Posterior vena cava (tissue), 2 donors: ENCODE measurements at places on chromosomes 5 and 9. TPM values are rescaled to one million over a fixed set of nuclear protein-coding genes. Genes with fewer than 3 reads are reported as not detected.

Gene FOXD4L6
- total RNA-seq: not detected

DNA sequence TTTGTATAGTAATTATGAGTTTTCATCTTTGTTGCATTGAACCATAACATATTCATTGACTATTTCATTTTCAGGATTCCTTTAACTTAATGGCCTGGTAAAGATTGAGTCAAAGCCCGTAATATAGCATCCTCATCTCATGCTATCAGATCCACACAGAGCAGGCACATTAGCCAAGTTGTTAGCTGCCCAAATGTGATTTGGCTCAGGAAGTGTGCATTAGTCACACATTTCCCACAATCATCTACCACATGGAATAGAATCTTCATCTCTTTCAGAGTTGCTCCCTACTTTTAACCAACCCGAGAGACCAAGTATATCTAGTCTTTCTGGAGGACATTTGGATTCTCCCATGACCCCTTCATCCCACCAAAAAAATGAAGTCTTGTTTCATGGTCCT lies 481.0 kb upstream of the PTGER4 start:
- no peak for DNase-seq

DNA sequence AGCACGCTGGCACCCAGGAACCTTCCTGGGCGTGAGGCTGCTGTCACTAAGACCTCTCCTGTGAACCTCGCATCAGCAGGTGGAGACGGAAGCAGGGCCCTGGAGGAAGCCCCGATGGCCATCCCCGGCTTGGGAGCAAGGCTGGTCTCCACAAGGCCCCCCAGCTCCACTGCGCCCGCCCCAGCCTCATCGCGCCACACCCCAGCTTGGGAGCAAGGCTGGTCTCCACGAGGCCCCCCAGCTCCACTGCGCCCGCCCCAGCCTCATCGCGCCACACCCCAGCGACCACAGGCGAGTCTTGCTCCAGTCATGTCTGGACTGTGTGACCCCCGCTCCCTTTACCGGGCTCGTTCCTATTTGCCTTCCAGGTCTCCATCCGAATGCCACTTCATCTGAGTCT lies 11.0 kb downstream of the QSOX2 start:
- no peak for DNase-seq

DNA sequence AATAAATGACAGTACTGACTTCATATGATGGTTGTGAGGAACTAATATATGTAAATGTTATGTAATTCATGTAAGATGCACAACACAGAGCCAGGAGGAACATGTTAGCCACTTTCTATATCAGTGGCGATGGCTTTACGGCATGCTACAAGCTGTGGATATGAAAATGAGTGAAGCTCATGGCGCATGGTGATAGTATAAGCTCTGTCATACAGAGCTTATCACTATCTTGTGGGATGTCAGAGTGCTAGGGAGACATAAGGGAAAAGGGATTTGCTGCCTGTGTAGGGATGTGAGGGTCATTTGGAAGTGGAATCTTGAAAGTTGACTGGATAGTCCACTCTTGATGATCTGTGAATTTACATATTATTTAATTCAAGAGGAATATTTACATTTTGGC lies 13.6 kb downstream of the CPEB4 start:
- no peak for DNase-seq

DNA sequence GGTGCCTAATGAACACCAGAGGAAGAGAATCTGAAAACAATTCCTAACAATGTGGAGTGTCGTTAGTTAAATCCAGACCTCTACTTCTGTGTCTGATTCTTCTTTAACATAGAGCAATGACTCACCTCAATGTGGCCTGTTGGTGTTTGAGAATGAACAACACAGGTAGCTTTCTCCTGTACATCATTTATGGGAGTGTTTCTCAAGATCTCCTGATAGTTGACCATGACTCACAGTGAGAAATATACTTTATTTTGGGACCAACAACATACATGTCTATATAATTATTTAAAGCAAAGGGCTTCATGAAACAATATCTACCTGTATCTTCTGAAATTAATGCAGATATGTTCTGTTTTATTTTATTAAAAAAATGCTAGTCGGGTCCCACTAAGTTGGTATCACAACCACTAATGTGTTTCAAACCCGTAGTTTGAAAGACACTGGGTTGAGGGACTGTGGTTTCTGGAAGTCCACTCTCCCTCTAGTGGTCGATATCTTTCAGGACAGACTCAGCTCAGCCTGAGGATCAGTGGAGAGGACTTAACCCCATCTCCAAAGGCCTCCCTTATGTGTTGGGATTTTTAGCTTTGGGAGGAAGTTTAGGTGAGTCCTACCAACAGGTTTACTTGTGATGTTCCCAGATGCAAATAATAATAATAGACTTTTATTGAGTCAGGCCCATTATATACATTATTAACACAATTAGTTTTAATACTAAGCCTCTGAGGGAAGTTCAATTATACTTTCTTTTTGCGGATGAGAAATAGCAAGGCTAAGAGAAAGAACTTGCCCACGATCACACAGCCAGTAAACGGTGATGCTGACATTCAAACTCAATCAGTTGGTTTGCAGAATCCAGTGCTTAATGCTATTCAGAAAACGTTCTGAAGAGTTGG lies 70.0 kb upstream of the KLF9 start:
- no peak for DNase-seq

GRCh38 chr9:98291820-98292219 lies 36.4 kb upstream of the TBC1D2 start:
- no peak for DNase-seq

- no peak for DNase-seq
These were observed 1.1 kb upstream of the MAN2A1 start for GRCh38 chr5:109688630-109688969.

- no peak for DNase-seq
These were observed 565.5 kb downstream of the EBF1 start for GRCh38 chr5:158534203-158534602.

DNA sequence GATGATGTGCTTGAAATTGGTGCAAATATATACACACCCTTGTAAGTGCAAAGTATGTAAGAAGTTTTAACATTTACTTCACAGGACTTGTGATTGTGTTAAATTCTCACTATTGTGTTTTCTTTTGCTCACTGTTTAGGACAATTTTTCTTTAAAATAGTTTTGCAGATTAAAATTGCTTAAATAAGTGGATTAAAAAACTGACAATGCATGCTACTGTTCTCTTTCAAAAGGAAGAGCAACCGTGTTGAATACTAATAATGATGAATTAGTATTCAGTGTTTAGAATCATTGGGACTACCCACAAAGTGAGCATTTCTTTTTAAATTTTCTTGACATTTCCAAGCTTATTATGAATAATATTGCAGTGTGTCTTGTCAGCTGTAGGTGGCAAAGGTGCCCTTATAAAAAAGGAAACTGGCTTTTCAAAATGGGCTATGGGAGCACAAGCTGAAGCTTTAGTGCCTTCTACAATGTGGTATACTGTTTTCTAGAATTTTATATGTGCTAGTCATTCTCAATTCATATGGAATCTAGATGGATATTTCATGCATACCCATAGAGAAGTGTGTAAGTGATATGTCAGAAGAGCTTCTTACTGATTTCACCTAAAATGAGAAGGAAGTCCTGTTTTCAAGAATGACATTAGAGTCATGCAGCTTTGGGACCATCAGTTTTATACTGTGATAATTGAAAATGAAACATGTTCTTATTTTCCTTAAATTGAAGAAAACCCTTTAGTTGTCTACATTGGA lies 35.4 kb downstream of the SREK1 start:
- no peak for DNase-seq

DNA sequence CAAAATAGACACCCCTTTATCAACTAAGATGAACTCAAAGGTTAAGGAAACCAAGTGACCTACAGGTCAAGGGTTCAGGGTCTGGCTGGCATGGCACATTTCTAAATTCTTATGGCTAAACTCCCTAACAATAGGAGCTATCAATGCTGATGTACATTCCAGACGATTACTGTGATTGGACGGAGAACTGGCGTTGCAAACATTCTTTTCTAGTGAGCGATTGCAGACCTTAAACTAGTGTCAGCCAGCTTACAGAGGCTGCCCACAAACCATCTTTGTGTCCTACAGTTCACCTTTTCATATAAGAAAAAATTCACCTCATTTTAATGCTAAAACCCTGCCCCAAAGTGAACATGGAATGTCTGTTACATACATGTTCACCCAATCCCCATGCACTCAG lies 382.9 kb downstream of the MAT2B start:
- DNase-seq: no peak

DNA sequence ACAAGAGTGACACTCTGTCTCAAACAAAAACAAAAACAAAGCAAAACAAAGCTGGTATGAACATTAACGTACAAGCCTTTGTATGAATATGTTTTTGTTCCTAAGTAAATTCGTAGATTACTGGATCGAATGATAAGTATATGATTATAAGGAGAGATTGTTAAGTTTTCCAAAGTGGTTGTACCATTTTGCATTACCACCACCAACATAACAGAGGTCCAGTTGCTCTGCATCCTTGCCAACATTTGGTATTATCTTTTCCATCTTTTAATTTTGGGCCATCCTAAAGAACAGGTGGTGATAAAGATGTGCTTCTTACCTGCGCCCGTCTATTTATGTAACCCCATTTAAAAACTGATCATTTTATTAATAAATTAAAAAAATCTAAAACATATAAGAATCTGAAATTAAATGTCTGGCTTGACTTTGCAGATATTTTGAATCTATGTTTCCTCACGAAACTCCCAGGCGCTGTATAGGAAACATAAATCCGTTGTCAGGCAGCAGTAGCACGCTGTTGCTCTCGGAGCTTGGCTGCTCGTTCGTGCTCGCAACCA lies 593 bp upstream of the NAA35 start:
- no peak for DNase-seq

- DNase-seq: no peak
These were observed 64.6 kb downstream of the CAST start for GRCh38 chr5:96726802-96727201.

DNA sequence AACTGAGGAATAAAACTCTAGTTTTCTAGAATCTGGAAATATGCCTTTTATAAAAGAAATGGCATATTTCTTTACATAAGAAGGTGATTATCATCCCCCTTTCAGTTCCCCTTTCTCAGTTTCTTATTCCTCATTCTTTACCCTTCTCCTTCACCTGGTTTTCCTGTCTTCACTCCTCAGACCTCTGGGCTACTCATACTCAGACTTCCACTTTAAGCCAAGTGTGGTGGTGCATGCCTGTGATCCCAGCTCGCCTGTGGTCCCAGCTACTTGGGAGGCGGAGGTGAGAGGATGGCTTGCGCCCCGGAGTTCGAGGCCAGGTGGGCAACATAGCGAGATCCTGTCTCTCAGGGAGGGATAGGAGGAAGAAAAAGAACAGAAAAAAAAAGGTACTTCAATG lies 57.2 kb downstream of the RANBP6 start:
- DNase-seq: no peak
